Activated CD4-positive, alpha-beta T cell treated with anti-CD3 and anti-CD28 coated beads, Interleukin-2, amount 10 ng/mL, durations not matched to agents 24 days and 14 days (primary cell): ENCODE measurements at places on chromosomes 6 and 20. TPM values are rescaled to one million over a fixed set of nuclear protein-coding genes. Genes with fewer than 3 reads are reported as not detected.

- H3K4me1 ChIP-seq, result no peaks in the 10 kb centered on the region
- H3K27ac ChIP-seq, result no peak overlapping the region
- no peak for DNase-seq
- H3K4me3 ChIP-seq, result no peak overlapping the region
- H3K27me3 ChIP-seq, result no peaks in the 10 kb centered on the region
These were observed 459 bp downstream of the LBP start for GRCh38 chr20:38346741-38347140.

Gene NOL4L
- total RNA-seq, result 13.0 and 18.0 TPM in 2 replicates

GRCh38 chr6:150142097-150142669, 661 bp upstream of the PPP1R14C start:
- H3K36me3 ChIP-seq, result no peaks in the 10 kb centered on the region
- H3K4me1 ChIP-seq, result peaks cover 6% of the 10 kb centered on the region
- no peak for DNase-seq
- peak overlapping the region; percentile 20 for H3K27ac ChIP-seq

- peak overlapping the region; percentile 72 for H3K27ac ChIP-seq
- peaks cover 7% of the 10 kb centered on the region for H3K4me1 ChIP-seq
- peaks cover 61% of the 10 kb centered on the region for H3K27me3 ChIP-seq
- H3K36me3 ChIP-seq, result no peaks in the 10 kb centered on the region
These were observed 763 bp downstream of the BHLHE23 start for GRCh38 chr20:63005862-63006539.

Gene TSPO2
- total RNA-seq, result not detected in 2 replicates

GRCh38 chr6:20188630-20189075, 23.6 kb downstream of the MBOAT1 start:
- peaks cover 43% of the 10 kb centered on the region for H3K36me3 ChIP-seq
- no peak overlapping the region for H3K4me3 ChIP-seq
- H3K27ac ChIP-seq, result no peak overlapping the region
- H3K27me3 ChIP-seq, result no peaks in the 10 kb centered on the region

- no peak overlapping the region for H3K4me3 ChIP-seq
- H3K27me3 ChIP-seq, result no peaks in the 10 kb centered on the region
- no peaks in the 10 kb centered on the region for H3K4me1 ChIP-seq
- H3K27ac ChIP-seq, result no peak overlapping the region
- DNase-seq, result no peak
- no peaks in the 10 kb centered on the region for H3K36me3 ChIP-seq
These were observed 191.1 kb downstream of the PLCB4 start for GRCh38 chr20:9260027-9260426.

DNA sequence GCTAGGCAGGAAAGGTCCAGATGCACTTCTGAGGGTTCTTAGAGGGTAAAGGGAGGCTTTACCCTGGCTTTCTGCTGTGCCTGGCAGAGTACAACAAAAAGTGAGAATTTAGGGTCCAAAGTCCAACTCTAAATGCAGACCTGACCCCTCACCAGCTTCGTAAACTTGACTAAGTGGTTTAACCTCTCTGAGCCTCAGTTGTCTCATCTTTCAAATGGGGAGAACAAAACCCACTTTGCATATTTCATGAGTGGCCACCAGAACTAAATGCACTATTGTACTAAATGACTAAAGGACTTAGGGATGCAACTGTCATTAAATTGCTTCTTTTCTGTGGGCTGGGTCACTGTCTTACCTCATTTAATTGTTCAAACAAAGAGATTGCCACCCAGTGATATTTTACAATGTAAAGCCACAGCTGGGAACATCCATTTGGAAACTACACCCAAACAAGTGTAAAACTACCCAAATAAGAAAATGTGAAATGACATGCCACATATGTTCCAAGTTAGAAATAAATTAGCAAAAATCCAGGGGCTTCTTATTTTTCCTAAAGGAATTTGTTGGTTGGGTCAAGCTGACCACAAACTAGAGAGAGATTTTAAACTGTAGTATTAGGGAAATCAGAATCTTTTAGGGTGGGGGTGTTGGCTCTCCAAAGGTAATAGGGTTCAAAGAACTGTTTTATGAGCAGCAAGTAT, 48.3 kb upstream of the RIN2 start:
- no peak overlapping the region for H3K27ac ChIP-seq
- no peaks in the 10 kb centered on the region for H3K4me1 ChIP-seq

GRCh38 chr6:53718597-53719460, 53.3 kb upstream of the KLHL31 start:
- DNase-seq, result peak; percentile 81
- no peaks in the 10 kb centered on the region for H3K36me3 ChIP-seq
- peaks cover 5% of the 10 kb centered on the region for H3K4me1 ChIP-seq

Gene CTCFL
- total RNA-seq, result not detected in 2 replicates

GRCh38 chr6:125481056-125481455, 179.3 kb upstream of the HDDC2 start:
- H3K4me1 ChIP-seq, result no peaks in the 10 kb centered on the region
- no peak for DNase-seq
- H3K27ac ChIP-seq, result no peak overlapping the region
- H3K27me3 ChIP-seq, result peaks cover 3% of the 10 kb centered on the region
- H3K4me3 ChIP-seq, result no peak overlapping the region

- no peak for DNase-seq
- H3K27me3 ChIP-seq, result no peaks in the 10 kb centered on the region
- H3K36me3 ChIP-seq, result peaks cover 77% of the 10 kb centered on the region
- peak overlapping the region; percentile 16 for H3K27ac ChIP-seq
- peaks cover 41% of the 10 kb centered on the region for H3K4me1 ChIP-seq
- H3K4me3 ChIP-seq, result no peak overlapping the region
These were observed 9.7 kb downstream of the EIF2S2 start for GRCh38 chr20:34102342-34102741.

GRCh38 chr6:149443411-149444181, 41.2 kb downstream of the ZC3H12D start:
- no peak overlapping the region for H3K27ac ChIP-seq
- H3K27me3 ChIP-seq, result no peaks in the 10 kb centered on the region
- H3K4me3 ChIP-seq, result no peak overlapping the region
- peaks cover 13% of the 10 kb centered on the region for H3K36me3 ChIP-seq
- peaks cover 10% of the 10 kb centered on the region for H3K4me1 ChIP-seq

DNA sequence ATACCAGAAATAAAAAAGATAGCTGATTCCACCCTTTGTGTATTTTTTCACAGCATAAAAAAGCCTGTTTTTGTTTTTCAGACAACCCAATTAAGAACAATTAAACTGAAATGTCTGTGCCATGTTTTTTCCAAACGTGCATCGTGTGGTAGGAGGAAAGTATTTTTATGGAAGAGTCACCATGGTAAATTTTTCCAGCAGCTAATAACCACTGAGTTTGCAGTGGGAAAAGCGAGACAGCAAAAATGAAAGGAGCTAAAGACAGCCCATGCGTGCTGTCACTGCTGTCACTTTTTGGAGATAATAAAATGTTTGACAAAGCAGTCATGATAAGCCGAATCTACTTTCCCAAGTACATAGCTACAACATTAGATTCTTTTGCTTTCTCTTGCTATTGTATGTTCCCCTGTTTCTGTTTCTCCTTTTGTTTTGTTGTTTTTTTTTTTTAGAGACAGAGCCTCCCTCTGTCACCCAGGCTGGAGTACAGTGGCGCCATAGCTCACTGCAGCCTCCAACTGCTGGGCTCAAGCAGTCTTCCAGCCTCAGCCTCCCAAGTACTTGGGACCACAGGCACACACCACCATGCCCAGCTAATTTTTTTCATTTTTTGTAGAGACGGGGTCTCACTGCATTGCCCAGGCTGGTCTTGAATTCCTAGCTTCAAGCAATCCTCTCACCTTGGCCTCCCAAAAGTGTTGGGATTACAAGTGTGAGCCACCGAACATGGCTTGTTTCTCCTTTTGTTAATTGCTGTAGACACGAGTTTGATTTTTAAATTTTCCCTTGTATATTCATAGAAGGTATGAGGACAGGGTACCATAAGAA, 261.3 kb downstream of the TMEM242 start:
- H3K27ac ChIP-seq, result no peak overlapping the region
- H3K27me3 ChIP-seq, result no peaks in the 10 kb centered on the region
- H3K36me3 ChIP-seq, result peaks cover 4% of the 10 kb centered on the region
- H3K4me3 ChIP-seq, result no peak overlapping the region
